Fibroblast of villous mesenchyme (primary cell): ENCODE measurements at places on chromosomes 12 and 14. TPM values are rescaled to one million over a fixed set of nuclear protein-coding genes. Genes with fewer than 3 reads are reported as not detected.

Gene ARG2
- 3.9 TPM in 2 replicates for total RNA-seq

GRCh38 chr12:54016478-54016964 lies 7.7 kb downstream of the HOXC8 start:
- DNase-seq: peak; percentile 96

DNA sequence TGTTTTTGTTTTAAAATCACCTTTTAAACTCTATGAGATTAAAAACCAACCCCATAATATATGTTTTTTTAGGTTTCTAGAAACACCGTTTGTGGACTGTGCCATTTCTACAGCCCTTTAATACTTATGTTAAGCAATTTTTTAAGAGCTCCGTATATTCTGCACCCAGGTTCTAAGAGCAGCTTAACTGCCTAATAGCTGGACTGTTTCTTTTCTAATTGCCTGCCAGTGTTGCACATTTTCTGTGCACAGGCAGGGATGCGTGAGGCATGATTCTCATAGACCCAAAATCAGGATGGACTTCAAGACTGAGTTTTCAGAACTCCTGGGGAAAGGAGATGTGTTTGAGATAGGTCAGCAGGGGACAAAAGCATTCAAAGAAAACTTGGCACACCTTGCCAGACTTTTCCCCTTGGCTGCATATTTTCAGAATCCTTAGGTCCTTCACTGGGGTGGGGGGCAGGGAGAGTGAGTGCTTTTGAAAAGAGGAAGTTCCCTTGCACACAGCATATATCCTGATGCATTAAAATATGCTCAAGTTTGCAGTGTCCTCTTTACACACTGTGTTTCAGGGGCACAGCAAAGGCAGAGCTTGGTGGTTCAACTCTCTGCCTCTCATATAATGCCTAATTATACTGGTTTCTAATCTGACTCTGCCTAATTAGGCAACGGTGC lies 27.9 kb downstream of the TMEM30B start:
- no peak for DNase-seq

Gene BAG5
- 28.3 and 42.7 TPM in 2 replicates for total RNA-seq

DNA sequence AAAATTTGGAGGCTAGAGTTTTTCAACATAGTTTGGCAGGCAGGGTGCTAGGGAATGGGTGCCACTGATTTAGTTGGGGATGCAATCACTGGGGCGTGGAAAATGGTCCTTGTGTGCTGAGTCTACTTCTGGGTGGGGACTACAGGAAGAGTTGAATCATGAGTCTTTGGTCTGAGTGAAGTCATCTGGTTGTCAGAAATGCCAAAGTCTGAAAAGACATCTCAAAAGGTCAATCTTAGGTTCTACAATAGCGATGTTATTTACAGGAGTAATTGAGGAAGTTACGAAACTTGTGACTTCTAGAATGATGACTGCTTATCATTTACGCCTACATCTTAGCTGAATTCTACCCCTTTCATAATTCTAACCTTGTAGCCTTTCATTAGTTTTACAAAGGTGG lies 209.1 kb downstream of the NUBPL start:
- DNase-seq: no peak

Gene SNRPF
- 7.7 and 13.4 TPM in 2 replicates for total RNA-seq
